ENCODE measurements at places on chromosomes 12 and 14.
A peak's percentile ranks its signal among the peaks of the same experiment; 100 is the strongest.

- DNase-seq = no peak
Measured at GRCh38 chr14:64591809-64592208, 42.0 kb downstream of the PPP1R36 start.

DNA sequence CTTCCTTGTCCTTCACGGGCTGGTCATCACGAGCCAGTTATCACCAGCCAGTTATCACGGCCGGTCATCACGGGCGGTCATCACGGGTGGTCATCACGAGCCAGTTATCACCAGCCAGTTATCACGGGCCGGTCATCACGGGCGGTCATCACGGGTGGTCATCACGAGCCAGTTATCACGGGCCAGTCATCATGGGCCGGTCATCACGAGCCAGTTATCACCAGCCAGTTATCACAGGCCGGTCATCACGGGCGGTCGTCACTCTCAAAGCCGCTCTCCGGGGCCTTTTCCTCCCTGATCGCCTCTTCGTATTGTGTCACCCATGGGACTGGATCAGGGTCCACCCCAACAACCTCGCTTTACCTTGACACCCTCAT, 13.9 kb upstream of the FBRSL1 start:
- no peak for DNase-seq

- no peak for DNase-seq
Measured at GRCh38 chr14:99351166-99352007, 79.4 kb upstream of the BCL11B start.

GRCh38 chr14:24353559-24354481, 14.0 kb upstream of the RIPK3 start:
- no peak for DNase-seq

DNA sequence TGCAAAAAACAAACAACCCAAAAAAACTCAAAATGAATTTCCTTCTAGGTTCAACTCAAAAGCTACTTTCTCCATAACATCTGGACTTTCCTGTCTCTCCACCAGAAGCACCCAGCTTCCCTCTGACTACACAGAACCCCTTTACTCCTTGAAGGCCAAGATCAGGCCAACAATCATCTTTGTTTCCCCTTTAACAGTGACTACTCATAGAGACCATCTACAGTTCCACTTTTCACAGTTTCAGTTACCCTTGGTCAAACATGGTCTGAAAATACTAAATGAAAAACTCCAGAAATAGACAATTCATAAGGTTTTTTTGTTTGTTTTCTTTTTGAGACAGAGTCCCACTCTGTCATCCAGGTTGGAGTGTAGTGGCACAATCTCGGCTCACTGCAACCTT, 11.8 kb downstream of the GCH1 start:
- no peak for DNase-seq

DNA sequence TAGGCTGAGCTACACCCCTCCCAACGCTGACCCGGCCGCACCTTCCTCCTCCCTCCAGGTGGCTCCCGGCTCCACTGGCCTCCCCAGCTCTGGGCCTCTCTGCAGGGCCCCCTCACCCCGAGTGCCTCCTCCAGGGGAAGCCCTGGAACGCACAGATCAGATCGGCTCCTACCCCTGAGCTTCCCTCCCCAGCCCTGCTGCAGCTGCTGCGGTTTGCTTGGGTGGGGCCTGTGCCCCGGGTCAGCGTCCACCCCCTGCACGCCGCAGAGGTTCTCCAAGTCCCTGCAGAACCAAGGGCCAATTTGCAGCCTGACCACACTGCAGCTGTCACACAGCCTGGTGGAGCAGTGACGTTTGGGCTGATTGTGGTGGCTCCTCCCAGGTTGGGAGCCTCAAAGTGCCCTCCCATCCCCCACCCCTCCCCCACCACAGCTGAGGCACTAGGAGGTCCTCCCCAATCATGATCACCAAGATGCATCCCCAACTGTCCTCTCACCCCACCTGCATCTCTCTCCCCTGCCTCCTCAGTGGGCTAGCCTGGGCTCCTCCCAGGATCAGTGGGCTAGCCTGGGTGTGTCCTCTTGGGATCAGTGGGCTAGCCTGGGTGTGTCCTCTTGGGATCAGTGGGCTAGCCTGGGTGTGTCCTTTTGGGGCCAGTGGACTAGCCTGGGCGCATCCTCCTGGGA, 12.8 kb upstream of the FBRSL1 start:
- DNase-seq = no peak

- no peak for DNase-seq
Measured at GRCh38 chr12:28237423-28237822, 47.2 kb downstream of the CCDC91 start.

DNA sequence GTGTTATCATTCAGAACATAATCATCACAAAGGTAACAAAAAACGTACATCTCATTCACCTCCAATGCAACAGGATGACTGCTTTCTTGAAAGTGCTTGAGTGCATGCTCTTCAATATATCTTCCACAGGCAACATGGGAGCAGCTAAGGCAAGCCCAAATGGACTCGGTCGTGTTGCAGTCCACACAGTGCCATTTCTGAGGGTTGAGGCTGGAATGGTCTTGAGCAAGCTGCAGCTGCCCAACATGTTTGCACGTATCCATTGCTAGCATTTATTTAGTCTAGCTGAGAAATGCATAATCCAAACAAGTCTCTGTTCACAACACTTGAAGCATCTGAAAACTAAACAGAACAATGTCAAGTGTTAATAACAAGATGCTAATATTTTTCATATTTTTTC, 17.3 kb downstream of the USP44 start:
- DNase-seq = no peak

- peak; percentile 48 for DNase-seq
Measured at GRCh38 chr14:90820958-90821357, 4.7 kb upstream of the TTC7B start.

GRCh38 chr12:21527451-21528180, 1.5 kb downstream of the SPX start:
- no peak for DNase-seq

DNA sequence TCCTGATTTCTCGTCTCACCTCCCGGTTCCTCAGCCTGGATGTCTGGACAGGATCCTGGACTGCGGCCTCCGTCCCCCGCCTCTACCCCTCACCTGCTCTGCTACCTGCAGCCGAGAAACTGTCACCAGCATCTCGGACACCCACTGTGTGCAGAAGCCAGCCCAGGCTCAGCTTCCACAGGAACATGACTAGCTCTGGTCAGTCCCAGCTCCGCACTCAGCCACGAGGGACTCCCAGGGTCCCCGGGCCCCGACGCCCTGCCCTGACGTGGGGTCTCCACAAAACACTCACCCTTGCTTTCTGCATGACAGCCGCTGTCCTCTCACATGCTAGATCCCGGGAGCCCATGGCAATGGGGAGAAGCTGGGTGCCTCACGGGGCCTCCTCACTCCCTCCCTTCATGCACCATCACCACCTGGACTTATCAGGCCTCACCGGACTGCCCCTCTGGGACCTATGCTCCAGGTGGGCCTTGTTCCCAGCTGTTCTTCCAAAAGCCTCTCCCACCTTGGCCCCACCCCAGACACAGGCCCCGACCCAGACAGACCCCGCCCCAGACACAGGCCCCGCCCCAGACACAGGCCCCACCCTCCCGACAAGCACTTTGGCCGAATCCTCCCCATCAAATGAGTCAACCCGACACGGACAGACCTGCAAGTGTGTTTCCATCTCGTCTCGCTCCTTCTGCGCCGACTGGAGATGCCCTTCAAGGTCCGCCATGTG, 26.9 kb upstream of the ANKLE2 start:
- DNase-seq = no peak

DNA sequence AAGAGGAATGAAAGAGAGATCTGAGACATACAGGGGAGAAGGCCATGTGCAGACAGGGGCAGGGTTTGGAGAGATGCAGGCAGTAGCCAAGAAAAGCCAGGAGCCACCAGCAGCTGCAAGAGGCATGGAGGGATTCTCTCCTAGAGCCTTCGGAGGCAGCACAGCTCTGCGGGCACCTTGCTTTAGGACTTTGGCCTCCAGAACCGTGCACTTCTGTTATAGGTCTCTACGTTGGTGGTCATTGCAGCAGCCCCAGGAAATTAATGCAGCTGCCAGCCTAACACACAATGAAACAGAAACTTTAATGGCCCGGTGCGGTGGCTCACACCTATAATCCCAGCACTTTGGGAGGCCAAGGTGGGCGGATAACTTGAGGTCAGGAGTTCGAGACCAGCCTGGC, 14.7 kb upstream of the VRK1 start:
- DNase-seq = no peak

GRCh38 chr12:94080341-94081009, 67.9 kb upstream of the PLXNC1 start:
- no peak for DNase-seq

GRCh38 chr12:122123761-122124145, 45.2 kb downstream of the MLXIP start:
- no peak for DNase-seq

- DNase-seq = no peak
Measured at GRCh38 chr12:53064613-53065436, 14.4 kb downstream of the SPRYD3 start.

GRCh38 chr12:2353691-2354090, 300.9 kb downstream of the CACNA1C start:
- DNase-seq = no peak

GRCh38 chr12:18864900-18865561, 127.1 kb downstream of the CAPZA3 start:
- DNase-seq = no peak

- DNase-seq = no peak
Measured at GRCh38 chr14:89331398-89331797, 85.6 kb downstream of the FOXN3 start.

DNA sequence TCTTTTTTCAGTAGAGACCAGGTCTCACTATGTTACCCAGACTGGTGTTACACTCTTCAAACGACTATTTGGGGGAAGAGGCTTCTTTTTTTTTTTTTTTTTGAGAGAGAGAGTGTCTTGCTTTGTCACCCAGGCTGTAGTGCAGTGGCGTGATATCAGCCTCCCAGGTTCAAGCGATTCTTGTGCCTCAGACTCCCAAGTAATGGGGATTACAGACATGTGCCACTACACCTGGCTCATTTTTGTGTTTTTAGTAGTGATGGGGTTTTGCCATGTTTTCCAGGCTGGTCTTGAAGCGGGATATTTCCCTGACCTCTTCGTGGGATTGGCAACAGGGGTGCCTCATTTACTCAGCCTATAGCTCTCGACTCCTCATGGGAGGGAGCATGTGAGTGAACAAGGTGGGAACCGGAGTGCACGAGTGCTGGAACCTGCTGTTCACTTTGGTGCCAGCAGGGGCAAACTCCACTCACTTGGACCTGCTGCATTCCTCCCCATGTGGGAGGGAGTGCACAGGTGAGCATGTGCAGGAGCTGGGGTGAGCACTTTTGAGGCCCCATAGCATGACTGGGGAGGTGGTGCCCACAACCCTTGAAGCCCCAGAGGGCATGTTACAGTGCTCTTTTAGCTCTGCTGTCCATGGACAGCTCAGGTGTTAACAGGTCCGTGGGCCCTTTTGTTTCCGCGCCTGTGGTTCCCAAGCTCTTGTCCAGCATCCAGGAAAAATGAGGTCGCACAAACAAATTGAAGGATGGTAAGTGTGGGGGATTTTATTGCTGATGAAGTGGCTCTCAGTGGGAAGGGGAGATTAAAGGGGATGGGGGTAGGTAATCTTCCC, 79.1 kb upstream of the HECTD1 start:
- DNase-seq = no peak

- DNase-seq = no peak
Measured at GRCh38 chr14:72965249-72965648, 39.0 kb downstream of the DCAF4 start.

DNA sequence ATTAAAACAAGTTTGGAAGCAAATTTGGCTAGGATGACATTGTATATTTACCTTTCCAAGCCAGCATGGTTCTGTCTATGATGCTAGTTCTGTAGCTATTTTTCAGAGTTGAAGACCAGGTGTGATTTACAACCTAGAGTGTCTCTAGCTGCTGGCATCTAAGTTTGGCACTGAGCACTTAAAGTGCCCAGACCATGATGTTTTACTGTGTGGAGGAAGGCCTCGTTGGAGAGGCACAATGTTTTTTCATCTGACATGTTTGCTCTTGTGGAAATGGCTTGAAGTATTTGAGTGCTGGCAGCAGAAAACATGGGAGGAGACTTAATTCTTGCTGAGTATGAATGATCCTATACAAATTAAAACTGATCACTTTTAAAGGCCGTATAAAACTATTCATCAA, 13.0 kb upstream of the C12orf71 start:
- DNase-seq = no peak

DNA sequence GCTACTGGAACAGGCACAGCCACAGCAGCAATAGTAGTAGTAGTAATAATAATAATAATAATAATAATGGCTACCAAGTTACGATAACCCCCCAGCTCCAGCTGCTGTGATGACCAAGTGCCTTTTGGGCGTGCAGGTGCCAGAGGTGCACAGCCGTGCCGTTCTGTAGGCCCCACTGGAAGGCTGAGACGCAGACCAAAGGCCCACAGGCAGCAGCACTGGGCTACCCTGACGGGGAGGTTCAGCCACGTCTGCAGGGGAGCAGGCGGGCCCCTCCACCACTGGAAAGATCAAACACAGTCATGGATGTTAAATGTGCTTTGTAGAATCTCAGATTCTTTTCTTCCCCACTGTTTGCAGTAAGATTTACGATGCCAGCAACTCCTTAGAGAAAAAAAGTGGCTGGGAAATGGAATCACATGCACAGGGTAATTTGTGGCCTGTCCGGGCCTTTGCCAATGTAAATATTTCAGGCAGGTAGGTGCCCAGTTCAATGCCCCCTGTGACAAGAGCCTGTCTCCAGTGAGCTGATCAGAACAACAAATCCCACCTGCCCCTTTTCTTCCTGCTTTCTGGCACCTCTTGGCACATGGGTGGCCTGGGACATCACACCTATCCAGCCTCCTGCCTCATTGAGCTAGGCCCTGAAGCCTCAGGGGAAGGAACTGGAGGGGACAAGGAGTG, 32.6 kb downstream of the CCDC85C start:
- DNase-seq = no peak

- DNase-seq = no peak
Measured at GRCh38 chr14:87231336-87232026, 761.5 kb downstream of the GALC start.

DNA sequence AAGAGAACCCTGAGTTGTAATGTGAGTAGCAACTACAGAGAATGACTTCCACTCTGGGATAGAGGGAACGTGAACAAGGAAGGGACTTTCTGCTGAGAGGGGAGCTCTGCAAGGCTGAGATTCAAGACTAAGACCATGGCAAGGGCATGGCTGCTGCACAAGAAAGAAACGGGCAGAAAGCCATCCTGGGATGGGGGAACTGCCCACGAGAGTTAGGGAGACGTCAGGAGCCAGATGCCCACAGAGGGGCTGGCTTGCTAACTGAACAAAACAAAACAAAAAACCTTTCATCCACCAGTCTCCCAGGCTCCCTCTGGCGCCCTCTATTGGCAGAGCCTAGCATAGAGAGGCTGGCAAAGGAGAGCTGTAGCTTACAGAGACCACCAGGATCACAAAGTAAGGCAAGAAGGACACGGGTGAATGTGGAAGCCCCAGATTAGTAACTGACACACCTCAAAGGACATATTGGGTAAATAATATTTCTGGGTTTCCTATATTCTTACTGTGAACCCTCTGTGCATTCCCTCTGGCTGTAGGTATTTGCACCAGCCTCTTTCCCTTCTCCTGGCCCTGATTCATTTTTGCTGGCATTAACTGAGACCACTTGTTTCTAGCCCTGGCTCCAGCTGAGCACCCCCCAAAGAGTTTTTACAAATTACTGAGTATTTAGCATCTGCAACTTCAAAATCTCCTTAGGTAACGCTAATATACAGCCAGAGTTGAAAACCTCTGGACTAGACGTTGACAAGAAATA, 338.3 kb downstream of the EMP1 start:
- DNase-seq = no peak
